ENCODE measurements at places on chromosomes 5 and 9. TPM values are rescaled to one million over a fixed set of nuclear protein-coding genes. Genes with fewer than 3 reads are reported as not detected.

Gene TSLP
- 0.35 TPM for total RNA-seq

Gene SPEF2
- 6.4 TPM for total RNA-seq

Gene CER1
- not detected for total RNA-seq

Gene THBS4
- total RNA-seq = 0.18 TPM

Gene IL3
- not detected for total RNA-seq

Gene XRCC4
- 13.8 TPM for total RNA-seq

Gene RGS7BP
- not detected for total RNA-seq

Gene OR13C2
- total RNA-seq = not detected

Gene CNTLN
- total RNA-seq = 4.3 TPM

Gene TMEM232
- total RNA-seq = 1.2 TPM

Gene MUSK
- total RNA-seq = 0.18 TPM

Gene HTR4
- total RNA-seq = not detected

Gene ACTBL2
- total RNA-seq = 3.2 TPM

Gene PRDM9
- total RNA-seq = not detected

Gene PRRX2
- not detected for total RNA-seq

Gene CARTPT
- total RNA-seq = not detected

Gene PCDHGA3
- not detected for total RNA-seq

Gene KLHL3
- total RNA-seq = 1.4 TPM
